ENCODE measurements at places on chromosomes 6 and 20. TPM values are rescaled to one million over a fixed set of nuclear protein-coding genes. Genes with fewer than 3 reads are reported as not detected.

DNA sequence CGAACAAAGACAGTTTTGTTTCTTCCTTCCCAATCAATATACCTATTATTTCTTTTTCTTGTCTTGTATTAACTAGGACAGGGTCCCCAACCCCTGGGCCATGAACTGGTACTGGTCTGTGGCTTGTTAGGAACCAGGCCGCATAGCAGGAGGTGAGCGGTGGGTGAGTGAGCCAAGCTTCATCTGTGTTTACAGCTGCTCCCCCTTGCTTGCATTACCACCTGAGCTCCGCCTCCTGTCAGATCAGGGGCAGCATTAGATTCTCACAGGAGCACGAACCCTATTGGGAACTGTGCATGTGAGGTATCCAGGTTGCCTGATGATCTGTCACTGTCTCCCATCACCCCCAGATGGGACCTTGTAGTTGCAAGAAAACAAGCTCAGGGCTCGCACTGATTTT lies 151.9 kb downstream of the CDKAL1 start:
- DNase-seq: no peak

DNA sequence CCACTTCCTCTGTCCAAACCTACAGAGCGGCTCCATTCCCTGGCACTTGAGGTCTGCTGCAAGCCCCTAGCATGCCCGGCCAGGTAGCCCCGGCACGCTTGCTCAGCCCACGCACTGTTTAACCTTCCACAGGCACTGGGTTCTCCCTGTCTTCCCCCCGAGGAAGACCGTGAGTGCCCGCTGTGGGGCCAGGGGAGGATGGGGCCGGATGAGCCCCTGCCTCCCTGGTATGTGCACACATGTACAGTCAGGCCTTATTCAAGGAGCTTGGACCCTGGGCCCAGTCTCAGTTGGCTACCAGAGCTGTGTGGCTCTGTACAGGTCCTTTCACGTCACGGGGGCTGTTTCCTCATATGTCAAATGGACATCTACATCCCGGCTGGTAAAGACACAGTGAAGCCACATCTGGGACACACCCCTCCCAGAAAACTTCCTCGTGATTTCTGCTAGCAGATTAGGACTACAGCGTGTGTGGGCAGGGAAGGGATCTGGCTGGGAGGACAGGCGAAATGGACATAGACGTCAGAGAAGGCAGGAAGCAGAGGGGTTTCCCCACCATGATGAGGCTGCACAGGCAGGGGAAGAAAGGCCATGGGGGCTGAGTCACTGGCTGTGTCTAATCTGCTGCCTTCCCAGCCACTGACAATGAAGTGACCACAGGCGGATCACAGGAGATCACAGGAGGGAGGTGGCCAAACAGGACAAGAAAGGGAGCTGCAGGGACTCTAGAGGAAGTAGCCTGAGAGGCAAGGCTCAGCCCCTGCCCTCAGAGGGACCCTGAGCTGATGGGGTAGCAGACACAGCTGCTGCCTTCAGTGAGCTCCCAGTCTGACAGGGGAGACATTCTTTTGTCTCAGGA lies 62.9 kb downstream of the MRPL14 start:
- peak; percentile 96 for DNase-seq

- no peak for DNase-seq
Measured at GRCh38 chr20:62675877-62676260, 32.8 kb upstream of the NTSR1 start.

DNA sequence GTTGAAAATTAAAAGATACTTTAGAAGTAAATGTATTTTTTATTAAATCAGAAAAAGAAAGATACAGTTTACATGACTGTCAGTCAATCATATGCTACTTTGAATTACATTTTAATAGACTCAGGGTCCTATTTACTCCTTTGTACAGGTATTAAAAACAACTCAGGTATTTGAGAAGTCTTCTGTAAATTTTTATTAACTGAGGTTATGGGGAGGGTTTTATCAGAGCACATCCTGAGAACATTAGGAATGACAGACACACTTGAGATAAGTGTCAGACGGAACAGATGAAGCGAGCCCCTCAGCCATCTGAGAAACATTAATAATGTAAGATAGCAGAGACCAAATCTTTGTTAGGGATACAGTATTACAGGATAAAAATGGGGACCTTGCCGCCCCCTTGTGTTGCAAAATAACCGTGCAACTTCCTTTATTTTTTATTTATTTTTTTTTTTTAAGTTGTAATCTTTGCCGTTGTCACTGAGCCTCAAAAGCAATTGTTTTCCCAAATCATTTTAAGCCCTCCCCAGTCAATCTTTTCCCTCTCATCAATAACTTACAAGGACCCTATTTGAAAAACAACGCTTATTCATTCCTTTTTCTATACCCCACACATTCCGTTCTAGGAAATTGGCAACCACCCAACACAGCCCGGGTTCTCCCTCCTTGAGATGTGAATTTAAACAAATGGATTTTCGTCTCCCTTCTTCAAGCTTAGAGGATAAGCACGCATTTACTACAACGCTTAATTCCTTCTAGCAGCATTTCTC lies 126.7 kb downstream of the BCAS1 start:
- no peak for DNase-seq

DNA sequence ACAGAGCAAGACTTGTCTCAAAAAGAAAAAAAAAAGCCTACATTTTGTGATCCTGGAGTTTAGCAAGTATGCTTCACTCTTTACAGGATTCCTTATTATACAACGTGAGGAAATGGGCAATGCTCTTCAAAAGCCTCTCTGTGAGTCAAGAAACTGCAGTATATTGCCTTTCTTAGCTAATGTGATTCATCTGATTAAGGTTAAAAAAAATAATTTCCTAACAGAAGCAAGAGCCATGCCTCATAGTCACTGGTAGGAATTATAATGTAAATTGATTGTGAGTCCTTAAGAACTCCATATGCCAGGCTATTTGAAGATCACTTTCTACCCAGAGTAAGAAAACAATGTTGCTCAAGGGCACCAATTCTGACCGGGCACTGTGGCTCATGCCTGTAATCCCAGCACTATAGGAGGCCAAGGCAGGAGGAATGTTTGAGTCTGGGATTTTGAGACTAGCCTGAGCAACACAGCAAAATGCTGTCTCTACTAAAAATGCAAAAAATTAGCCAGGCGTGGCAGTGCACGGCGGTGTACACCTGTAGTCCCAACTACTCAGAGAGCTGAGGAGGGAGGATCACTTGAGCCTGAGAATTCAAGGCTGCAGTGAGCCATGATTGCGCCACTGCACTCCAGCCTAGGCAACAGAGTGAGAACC lies 43.3 kb downstream of the SLC26A8 start:
- no peak for DNase-seq

DNA sequence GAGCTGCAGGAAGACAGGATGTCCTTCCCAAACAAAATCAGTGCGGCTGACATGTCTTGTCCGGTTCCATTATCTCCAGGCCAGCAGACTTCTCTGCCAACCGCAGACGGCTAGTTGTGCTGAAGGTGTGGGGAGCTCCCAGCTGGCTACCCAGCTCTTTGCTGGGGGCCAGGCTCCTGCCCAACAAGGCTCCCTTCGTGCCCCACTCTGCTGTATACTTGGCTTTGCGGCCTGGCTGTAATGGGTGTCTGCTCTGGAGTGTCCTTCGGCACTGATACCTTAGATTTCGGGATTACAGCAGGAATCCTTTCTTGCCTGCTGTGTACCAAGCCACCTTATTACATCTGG lies 48.7 kb upstream of the IRF4 start:
- DNase-seq: no peak

- DNase-seq: no peak
Measured at GRCh38 chr6:125489579-125490285, 188.0 kb upstream of the HDDC2 start.

DNA sequence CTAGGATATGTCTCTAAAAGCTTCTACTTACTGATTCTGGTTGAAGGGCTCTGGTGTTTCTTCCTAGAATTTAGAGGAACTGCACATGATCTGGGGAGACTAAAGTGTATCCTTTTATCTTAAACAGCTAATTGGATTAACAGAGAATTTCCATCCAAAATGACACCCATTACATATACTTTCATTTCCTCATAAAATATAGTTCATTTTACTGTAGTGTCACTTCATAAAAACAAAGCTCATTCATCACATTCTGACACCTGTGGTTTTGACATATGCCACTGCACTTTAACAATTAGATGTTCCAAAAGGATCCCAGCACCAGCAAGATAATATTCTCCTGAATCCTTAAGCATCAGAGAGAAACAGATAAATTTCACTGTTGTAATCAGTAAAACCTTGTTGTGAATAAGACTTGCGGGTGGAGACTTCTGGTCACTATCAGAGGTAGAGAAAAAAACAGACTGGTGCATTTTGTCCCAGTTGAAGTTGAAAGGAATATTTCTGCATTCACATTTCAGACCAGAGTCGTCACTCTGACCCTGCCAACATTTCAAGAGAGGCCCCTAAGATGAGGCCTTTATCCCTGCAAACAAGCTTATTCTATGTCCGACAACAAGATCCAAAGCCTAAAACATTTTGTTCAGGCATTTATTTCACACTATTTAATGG lies 175.3 kb upstream of the BMP5 start:
- DNase-seq: no peak

DNA sequence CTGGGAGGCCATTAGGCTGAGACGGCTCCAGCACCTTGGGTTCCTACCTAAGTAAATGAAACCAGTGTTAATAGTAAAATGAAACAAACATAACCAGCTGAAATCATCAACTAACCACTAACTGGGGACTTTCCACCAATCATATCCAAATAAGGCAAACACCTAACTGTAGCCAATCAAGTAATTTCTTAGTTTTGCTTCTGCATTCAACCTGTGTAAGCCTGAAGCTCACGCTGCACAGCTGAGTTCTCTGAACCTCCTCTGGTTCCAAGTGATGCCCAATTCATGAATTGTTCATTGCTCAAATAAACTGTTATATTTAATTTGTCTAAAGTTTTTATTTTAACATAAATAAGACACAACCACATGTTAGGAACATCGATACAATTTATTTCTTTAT lies 22.5 kb downstream of the KLHL32 start:
- DNase-seq: no peak

DNA sequence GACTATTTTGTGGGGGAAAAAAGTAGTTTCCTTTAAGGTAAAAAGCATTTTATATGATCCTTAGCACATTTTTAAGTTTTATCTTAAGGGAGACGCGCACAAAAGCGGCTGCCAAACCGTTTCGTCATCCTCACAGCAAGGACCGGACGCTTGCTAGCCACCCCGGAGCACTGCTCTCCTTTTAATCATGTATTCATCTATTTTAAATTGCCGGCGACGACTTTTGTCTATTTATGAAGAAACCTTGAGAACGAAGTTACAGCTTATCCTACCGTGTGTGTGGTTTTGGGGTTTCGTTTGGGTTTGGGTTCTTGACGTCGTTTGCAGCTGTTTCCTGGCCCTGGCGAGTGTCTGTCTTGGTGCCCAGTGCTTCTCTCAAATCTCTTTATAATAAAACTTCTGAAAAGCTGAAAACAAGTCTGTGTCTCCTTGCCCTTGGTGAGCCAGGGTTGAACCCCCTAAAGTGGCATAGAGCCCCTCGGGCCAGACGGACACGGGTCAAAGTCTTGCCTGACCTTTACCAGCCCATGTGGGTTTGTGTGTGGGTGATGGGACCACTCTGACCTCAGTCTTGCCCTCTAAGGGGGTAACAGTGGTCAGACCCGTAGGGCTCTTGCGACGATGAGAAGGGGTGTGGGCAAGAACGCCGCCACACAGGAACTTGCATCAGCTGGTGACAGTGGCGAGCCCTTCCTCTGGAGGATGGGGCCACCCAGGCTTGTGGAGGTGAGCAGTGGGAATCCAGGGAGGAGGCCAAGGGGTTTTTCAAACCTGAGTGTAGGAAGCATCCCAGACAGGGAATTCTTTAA lies 117.6 kb downstream of the JPH2 start:
- DNase-seq: no peak

GRCh38 chr6:53499094-53499493 lies 45.8 kb downstream of the GCLC start:
- no peak for DNase-seq

DNA sequence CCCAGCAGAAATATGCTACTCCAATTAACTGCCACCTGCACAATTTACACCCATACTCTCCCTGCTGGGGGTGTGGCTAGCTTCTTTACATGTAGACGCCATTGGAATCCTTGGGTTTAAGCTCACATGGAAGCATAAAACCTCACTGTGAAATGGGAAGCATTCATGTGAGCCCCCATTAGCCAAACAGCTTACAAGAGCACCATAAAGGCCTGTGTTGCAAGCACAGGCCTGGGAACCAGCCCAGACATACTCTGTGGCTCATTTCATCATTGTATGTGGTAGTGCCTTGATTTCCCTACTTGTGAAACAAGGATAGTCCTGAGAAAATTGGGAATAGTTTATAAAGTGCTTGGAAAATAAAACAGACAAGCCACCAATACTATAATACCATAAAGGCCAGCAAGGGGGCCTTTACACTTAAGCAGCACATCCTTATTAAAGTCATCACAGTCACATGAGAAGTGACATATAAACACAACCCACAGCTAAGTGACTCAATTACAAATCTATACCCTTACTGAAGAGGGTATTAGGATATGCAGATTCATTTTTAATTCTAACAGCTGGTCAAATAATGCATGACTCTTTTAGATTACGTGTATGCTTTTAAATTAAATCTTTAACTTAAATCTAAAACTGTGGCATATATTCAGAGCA lies 6.8 kb downstream of the ADNP start:
- no peak for DNase-seq

GRCh38 chr6:52650941-52651340 lies 20.0 kb upstream of the TMEM14A start:
- peak; percentile 70 for DNase-seq

GRCh38 chr20:39885975-39886649 lies 802.9 kb downstream of the MAFB start:
- peak; percentile 80 for DNase-seq

DNA sequence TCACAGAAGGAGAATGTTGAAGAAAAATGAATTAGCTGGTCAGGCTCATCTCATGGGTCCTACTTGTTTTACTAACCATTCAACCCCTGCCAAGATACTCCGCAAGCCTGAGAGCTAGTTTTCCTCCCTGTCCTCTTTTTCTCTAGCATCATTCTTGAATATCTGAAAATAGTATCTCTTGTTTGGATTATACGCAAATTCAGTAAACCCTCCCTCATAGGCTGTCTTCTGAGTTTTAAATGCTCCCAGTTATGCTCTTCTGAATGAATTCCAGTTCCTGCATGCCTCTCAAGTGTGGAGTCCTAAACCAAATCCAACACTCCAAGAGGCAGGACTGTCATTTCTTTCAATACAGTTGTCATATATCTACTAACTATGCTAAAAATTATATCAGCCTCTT lies 99.6 kb downstream of the COL21A1 start:
- no peak for DNase-seq

DNA sequence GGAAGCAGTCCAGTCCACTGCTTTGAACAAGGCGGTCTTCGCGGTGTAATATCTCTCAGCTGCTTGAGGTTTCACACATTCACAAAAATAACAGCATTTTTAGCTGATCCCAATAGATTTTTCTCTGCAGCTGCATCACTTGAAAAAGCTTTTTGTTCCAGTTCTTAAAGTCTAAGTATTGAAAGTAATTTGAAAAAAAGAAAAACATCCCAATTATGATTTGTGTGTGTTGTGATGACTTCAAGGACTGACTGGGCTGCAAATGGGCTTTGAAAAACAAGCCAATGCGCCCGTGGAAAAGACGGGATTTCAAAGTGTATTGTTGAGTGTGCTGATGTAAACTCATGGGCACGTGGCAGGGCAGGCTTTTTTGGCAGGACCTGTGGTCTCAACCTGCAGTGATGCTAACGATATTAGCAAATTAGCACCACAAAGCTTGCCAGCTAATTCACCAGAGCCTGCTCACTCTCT lies 151.1 kb downstream of the TMEM242 start:
- no peak for DNase-seq

Gene LTV1
- 41.6 TPM for total RNA-seq

Gene TP53TG5
- total RNA-seq: not detected

Gene CRISP3
- total RNA-seq: not detected

Gene MLN
- total RNA-seq: not detected

Gene FAM229B
- 13.6 TPM for total RNA-seq
